Activated CD4-positive, alpha-beta T cell treated with anti-CD3 and anti-CD28 coated beads, Interleukin-2, amount 10 ng/mL, durations not matched to agents 24 days and 14 days (primary cell): ENCODE measurements at places on chromosomes 1 and 21. TPM values are rescaled to one million over a fixed set of nuclear protein-coding genes. Genes with fewer than 3 reads are reported as not detected.

Gene PADI2
- total RNA-seq: 0.07 TPM in 1 of 2 replicates, not detected in the other

Gene LINGO4
- not detected in 2 replicates for total RNA-seq

DNA sequence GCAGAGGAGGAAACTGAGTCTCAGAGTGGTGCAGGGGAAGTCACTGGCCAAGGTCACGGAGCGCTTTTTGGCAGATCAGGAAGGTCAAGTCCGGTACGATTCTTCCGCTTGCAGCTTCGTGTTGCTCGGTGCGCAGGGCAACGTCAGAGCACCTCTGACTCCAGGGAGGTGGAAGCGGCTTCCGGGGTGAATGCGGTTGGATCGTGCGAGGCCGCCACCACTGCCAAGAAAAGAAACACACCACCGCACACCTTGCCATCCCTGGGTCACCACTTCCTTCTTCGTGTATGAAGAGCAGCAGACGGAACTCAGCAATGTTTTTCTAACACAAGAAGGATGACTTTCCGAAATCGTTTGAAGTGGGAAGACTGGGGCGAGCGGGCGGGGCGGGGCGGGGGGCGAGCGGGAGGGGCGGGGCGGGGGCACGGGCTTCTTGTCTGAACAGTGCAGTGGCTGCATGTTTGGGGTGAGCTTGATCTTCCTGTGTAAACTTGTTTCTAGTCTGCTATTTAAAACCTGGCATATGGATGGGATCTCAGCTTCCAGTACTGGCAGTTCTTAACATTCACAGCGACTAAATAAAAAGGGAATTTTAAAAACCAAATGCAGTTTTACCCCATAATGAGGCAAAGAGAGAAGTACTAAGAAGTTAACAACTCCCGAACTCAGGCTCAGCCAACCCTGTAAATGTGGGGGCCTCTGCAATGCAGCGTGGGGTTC, 300.0 kb downstream of the RRAGC start:
- peak; percentile 97 for DNase-seq

- no peak for DNase-seq
These were observed 89.5 kb downstream of the CNIH3 start for GRCh38 chr1:224705578-224705977.

DNA sequence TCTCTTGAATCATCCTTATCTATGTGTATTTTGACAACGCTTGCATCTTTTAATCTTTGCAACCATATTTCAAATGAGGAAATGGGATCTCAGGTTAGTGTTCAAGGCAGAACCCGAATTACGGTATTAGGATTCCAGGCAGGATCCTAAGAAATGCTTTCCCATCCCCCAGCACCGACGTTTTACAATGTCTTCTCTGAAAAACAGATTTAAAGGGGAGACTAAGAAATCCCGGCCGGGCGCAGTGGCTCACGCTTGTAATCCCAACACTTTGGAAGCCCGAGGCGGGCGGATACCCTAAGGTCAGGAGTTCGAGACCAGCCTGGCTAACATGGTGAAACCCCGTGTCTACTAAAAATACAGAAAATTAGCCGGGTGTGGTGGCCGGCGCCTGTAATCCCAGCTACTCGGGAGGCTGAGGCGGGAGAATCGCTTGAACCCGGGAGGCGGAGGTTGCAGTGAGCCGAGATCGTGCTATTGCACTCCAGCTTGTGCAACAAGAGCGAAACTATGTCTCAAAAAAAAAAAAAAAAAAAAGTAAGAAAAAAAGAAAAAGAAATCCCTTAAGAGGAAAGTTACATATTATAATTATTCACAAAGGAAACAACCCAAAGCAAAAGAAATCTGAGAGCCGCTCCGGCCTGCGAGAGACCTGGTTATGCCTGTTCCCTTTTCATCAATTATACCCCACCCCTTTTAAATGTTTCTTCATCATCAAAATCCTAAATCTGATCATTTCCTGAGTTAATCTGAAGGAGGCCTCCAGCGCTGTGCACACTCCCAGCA, 801 bp upstream of the GORAB start:
- DNase-seq: no peak

GRCh38 chr1:227541796-227542152, 21.6 kb upstream of the ZNF678 start:
- DNase-seq: no peak
